ENCODE measurements at places on chromosomes 1 and 21. TPM values are rescaled to one million over a fixed set of nuclear protein-coding genes. Genes with fewer than 3 reads are reported as not detected.

The SNRPE gene
- 211 TPM for total RNA-seq

The CHIA gene
- not detected for total RNA-seq

The AMY1C gene
- not detected for total RNA-seq

The GBP6 gene
- 0.46 TPM for total RNA-seq

The STUM gene
- not detected for total RNA-seq

The GNG4 gene
- 1.7 TPM for total RNA-seq

The BGLAP gene
- total RNA-seq = 2.4 TPM

The PIP5K1A gene
- 85.1 TPM for total RNA-seq

The SH2D5 gene
- total RNA-seq = 0.51 TPM

The OR6K3 gene
- not detected for total RNA-seq

- no peaks in the 10 kb centered on the region for H3K4me1 ChIP-seq
- no peak overlapping the region for H3K4me3 ChIP-seq
- no peaks in the 10 kb centered on the region for H3K27me3 ChIP-seq
- no peak for DNase-seq
Observed at GRCh38 chr1:114299331-114299975, 145.8 kb upstream of the SYT6 start.

- no peak overlapping the region for H3K4me3 ChIP-seq
- no peaks in the 10 kb centered on the region for H3K36me3 ChIP-seq
- no peak for DNase-seq
- H3K4me1 ChIP-seq = no peaks in the 10 kb centered on the region
Observed at GRCh38 chr1:14539953-14540563, 58.4 kb upstream of the KAZN start.

GRCh38 chr21:44377201-44377921, 23.9 kb downstream of the TRPM2 start:
- H3K4me1 ChIP-seq = peaks cover 16% of the 10 kb centered on the region
- H3K36me3 ChIP-seq = peaks cover 3% of the 10 kb centered on the region
- no peak overlapping the region for H3K27ac ChIP-seq
- H3K27me3 ChIP-seq = no peaks in the 10 kb centered on the region
- no peak for DNase-seq

GRCh38 chr1:225750420-225750819, 27.2 kb upstream of the SRP9 start:
- no peaks in the 10 kb centered on the region for H3K36me3 ChIP-seq
- no peaks in the 10 kb centered on the region for H3K27me3 ChIP-seq
- H3K4me3 ChIP-seq = no peak overlapping the region
- H3K27ac ChIP-seq = no peak overlapping the region
- no peaks in the 10 kb centered on the region for H3K4me1 ChIP-seq

GRCh38 chr1:14064649-14065442, 364.9 kb downstream of the PRDM2 start:
- peaks cover 2% of the 10 kb centered on the region for H3K27me3 ChIP-seq
- no peak for DNase-seq
- H3K4me3 ChIP-seq = no peak overlapping the region
- H3K4me1 ChIP-seq = no peaks in the 10 kb centered on the region
- H3K36me3 ChIP-seq = no peaks in the 10 kb centered on the region
- H3K27ac ChIP-seq = no peak overlapping the region

GRCh38 chr21:44954281-44954771, 14.5 kb downstream of the SLX9 start:
- no peak for DNase-seq
- no peak overlapping the region for H3K27ac ChIP-seq
- no peaks in the 10 kb centered on the region for H3K27me3 ChIP-seq
- peaks cover 19% of the 10 kb centered on the region for H3K36me3 ChIP-seq
- no peak overlapping the region for H3K4me3 ChIP-seq

DNA sequence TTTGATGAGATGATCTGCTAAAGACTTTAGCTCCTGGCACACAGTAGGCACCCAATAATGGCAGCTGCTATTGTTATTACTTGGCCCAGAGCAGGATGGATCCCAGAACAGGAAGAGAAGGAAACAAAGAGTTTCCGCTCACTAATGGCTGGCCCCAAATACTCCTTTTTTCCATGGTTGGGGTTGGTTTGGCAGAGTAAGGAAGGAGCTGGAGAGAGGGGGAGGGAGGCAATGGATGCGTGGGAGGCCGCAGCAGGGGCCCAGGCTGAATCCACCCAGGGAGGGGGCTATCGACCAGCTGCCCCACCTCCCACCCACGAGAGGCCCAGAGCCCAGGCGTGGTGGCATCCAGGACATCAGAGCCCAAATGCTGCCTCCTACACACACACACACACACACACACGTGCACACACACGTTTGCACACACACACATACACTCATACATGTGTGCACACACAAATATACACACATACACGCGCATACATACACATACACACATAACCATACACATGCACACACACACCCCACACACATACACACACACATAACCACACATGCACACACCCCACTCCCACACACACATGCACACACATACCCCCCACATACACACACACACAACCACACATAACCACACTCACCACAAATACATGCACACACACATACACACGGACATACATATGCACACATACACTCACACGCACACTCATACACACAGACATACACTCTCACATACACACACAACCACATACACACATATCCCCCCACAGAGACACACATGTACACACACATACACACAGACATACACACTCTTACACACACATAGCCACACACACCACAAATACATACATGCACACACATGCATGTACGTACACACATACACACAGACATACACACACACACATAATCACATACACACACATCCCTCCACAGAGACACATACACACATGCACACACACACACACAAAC, 25.2 kb downstream of the C1QB start:
- H3K4me3 ChIP-seq = no peak overlapping the region
- DNase-seq = no peak
- H3K36me3 ChIP-seq = no peaks in the 10 kb centered on the region

- no peaks in the 10 kb centered on the region for H3K36me3 ChIP-seq
- peaks cover 6% of the 10 kb centered on the region for H3K4me1 ChIP-seq
- H3K27me3 ChIP-seq = peaks cover 8% of the 10 kb centered on the region
- no peak overlapping the region for H3K27ac ChIP-seq
Observed at GRCh38 chr1:221337106-221337505, 404.8 kb downstream of the DUSP10 start.

GRCh38 chr1:58857680-58858673, 74.1 kb upstream of the JUN start:
- H3K27ac ChIP-seq = peak overlapping the region; percentile 80
- H3K27me3 ChIP-seq = no peaks in the 10 kb centered on the region
- H3K4me3 ChIP-seq = no peak overlapping the region
- H3K36me3 ChIP-seq = no peaks in the 10 kb centered on the region

DNA sequence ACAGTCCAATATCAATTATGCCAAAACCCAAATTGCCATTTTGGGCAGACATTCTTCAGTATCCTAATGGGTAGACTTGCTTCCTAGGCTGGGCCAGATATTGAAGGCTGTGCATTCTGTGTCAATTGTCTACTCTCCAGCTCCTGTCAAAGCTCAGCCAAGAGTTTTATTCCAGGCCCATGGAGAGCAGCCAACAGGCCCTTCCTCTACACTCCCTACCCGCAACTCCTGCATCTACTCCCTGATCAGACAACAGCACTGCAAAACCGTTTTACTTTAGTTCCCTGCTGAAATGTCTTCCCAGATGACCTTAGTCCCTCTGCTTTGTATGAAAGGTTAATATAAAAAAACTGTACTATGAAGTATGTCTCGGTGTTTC, 6.6 kb upstream of the ADORA3 start:
- no peak for DNase-seq
- H3K4me1 ChIP-seq = peaks cover 50% of the 10 kb centered on the region
- no peaks in the 10 kb centered on the region for H3K27me3 ChIP-seq
- no peak overlapping the region for H3K27ac ChIP-seq
- no peaks in the 10 kb centered on the region for H3K36me3 ChIP-seq
- no peak overlapping the region for H3K4me3 ChIP-seq

- no peaks in the 10 kb centered on the region for H3K36me3 ChIP-seq
- H3K27ac ChIP-seq = no peak overlapping the region
- no peak for DNase-seq
- H3K4me3 ChIP-seq = no peak overlapping the region
Observed at GRCh38 chr1:182181167-182181572, 119.7 kb upstream of the ZNF648 start.

GRCh38 chr1:22177354-22178003, 34.6 kb upstream of the WNT4 start:
- DNase-seq = peak; percentile 58
- no peak overlapping the region for H3K4me3 ChIP-seq
- H3K36me3 ChIP-seq = no peaks in the 10 kb centered on the region

- H3K27me3 ChIP-seq = peaks cover 44% of the 10 kb centered on the region
- H3K36me3 ChIP-seq = no peaks in the 10 kb centered on the region
- DNase-seq = peak; percentile 55
- H3K27ac ChIP-seq = peak within 1 kb of the TSS; percentile 45
- H3K4me1 ChIP-seq = peaks cover 9% of the 10 kb centered on the region
Observed at GRCh38 chr1:93681101-93681988, at the start of gene BCAR3. TSS of gene BCAR3 (minus strand) at chr1:93681837. CDS start at chr1:93674930, 6,907 bp downstream.

GRCh38 chr1:95340061-95340460, 106.1 kb downstream of the RWDD3 start:
- H3K27ac ChIP-seq = no peak overlapping the region
- no peak overlapping the region for H3K4me3 ChIP-seq
- DNase-seq = no peak
- H3K36me3 ChIP-seq = no peaks in the 10 kb centered on the region
- peaks cover 5% of the 10 kb centered on the region for H3K27me3 ChIP-seq

- H3K4me1 ChIP-seq = peaks cover 14% of the 10 kb centered on the region
- no peak overlapping the region for H3K27ac ChIP-seq
- H3K4me3 ChIP-seq = no peak overlapping the region
Observed at GRCh38 chr1:183218971-183219615, 33.0 kb downstream of the LAMC2 start.

- H3K27ac ChIP-seq = no peak overlapping the region
- no peak overlapping the region for H3K4me3 ChIP-seq
- peaks cover 3% of the 10 kb centered on the region for H3K27me3 ChIP-seq
- H3K36me3 ChIP-seq = no peaks in the 10 kb centered on the region
- H3K4me1 ChIP-seq = no peaks in the 10 kb centered on the region
- no peak for DNase-seq
Observed at GRCh38 chr1:49052102-49052501, 275.4 kb upstream of the BEND5 start.

- DNase-seq = no peak
- no peak overlapping the region for H3K4me3 ChIP-seq
- no peak overlapping the region for H3K27ac ChIP-seq
- no peaks in the 10 kb centered on the region for H3K27me3 ChIP-seq
- no peaks in the 10 kb centered on the region for H3K36me3 ChIP-seq
Observed at GRCh38 chr1:24253571-24253970, 65.6 kb upstream of the GRHL3 start.

GRCh38 chr1:76274302-76274701, 199.8 kb downstream of the ST6GALNAC3 start:
- no peak for DNase-seq
- peaks cover 22% of the 10 kb centered on the region for H3K4me1 ChIP-seq
- no peak overlapping the region for H3K4me3 ChIP-seq

DNA sequence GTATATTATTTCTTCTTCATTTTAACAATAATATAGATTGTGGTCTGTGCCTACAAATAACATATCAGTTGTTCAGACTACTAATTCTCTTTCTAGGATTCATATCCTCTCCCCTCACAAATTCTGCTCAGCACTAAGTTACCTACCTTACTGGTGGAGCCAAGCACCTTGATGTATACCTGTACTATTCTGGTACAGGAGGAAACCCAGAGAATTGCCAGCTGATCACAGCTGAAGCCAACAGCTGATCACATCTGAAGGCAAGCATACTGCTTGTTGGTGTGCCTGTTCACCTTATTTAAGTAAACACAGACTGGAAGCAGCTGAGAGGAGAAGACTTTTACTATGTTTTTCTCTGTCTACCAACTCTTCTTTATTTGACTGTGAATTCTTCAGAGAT, 101.8 kb downstream of the PBX1 start:
- no peak overlapping the region for H3K27ac ChIP-seq
- no peaks in the 10 kb centered on the region for H3K27me3 ChIP-seq
- H3K4me1 ChIP-seq = peaks cover 5% of the 10 kb centered on the region
- DNase-seq = no peak
- H3K36me3 ChIP-seq = no peaks in the 10 kb centered on the region

Data from activated CD4-positive, alpha-beta T cell treated with anti-CD3 and anti-CD28 coated beads for 36 hours (primary cell).